ENCODE measurements at places on chromosomes 16 and 17. TPM values are rescaled to one million over a fixed set of nuclear protein-coding genes. Genes with fewer than 3 reads are reported as not detected.

DNA sequence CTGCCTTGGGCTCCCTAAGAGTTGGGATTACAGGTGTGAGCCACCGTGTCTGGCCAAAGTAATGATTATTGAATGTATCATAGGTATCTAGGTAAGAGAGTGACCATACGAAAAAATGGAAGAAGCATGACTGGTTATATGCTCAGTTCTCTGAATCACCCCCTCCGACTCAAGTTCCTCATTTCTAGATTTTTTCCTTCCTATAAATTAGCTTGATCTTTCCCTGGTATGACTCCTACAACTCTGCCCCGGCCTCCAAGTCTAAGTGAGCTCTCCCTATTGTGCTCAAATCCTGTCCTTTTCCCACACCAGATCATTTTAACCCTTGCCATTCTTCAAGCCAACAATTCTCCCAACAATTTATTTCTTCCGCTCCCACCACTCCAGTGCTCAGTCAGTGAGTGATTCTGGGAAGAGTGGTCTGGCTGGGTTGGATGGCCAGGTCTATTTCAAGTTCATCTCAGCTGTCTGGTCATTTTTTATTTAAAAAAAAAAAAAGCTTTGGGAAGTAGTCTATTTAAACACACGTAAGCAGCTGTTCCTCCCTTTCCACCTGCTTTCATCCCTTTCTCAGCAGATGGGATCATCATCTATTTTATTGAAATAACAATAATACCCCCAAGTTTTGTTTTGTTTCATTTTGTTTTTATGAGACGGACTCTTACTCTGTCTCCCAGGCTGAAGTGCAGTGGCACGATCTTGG, 120.2 kb upstream of the HS3ST2 start:
- DNase-seq, result no peak
- H3K4me1 ChIP-seq, result no peaks in the 10 kb centered on the region
- no peaks in the 10 kb centered on the region for H3K27me3 ChIP-seq
- no peak overlapping the region for H3K27ac ChIP-seq

DNA sequence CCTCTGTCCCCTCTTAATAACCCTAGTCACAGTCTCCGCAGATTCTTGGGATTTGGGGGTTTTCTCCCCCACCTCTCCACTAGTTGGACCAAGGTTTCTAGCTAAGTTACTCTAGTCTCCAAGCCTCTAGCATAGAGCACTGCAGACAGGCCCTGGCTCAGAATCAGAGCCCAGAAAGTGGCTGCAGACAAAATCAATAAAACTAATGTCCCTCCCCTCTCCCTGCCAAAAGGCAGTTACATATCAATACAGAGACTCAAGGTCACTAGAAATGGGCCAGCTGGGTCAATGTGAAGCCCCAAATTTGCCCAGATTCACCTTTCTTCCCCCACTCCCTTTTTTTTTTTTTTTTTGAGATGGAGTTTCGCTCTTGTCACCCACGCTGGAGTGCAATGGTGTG, 5.6 kb downstream of the CCL22 start:
- H3K36me3 ChIP-seq, result no peaks in the 10 kb centered on the region
- H3K4me3 ChIP-seq, result no peak overlapping the region
- H3K4me1 ChIP-seq, result no peaks in the 10 kb centered on the region
- peaks cover 7% of the 10 kb centered on the region for H3K27me3 ChIP-seq
- DNase-seq, result no peak

GRCh38 chr16:71258372-71258771, 27.9 kb upstream of the HYDIN start:
- no peak for DNase-seq
- H3K4me1 ChIP-seq, result no peaks in the 10 kb centered on the region
- H3K27me3 ChIP-seq, result peaks cover 17% of the 10 kb centered on the region
- no peak overlapping the region for H3K27ac ChIP-seq
- no peak overlapping the region for H3K4me3 ChIP-seq

GRCh38 chr16:2743007-2743810, 9.2 kb upstream of the SRRM2 start:
- H3K4me3 ChIP-seq, result no peak overlapping the region
- H3K4me1 ChIP-seq, result no peaks in the 10 kb centered on the region
- no peak overlapping the region for H3K27ac ChIP-seq
- H3K27me3 ChIP-seq, result peaks cover 2% of the 10 kb centered on the region

- peaks cover 3% of the 10 kb centered on the region for H3K36me3 ChIP-seq
- DNase-seq, result no peak
- no peak overlapping the region for H3K27ac ChIP-seq
- H3K27me3 ChIP-seq, result no peaks in the 10 kb centered on the region
Measured at GRCh38 chr17:40251576-40251975, 32.5 kb downstream of the WIPF2 start.

DNA sequence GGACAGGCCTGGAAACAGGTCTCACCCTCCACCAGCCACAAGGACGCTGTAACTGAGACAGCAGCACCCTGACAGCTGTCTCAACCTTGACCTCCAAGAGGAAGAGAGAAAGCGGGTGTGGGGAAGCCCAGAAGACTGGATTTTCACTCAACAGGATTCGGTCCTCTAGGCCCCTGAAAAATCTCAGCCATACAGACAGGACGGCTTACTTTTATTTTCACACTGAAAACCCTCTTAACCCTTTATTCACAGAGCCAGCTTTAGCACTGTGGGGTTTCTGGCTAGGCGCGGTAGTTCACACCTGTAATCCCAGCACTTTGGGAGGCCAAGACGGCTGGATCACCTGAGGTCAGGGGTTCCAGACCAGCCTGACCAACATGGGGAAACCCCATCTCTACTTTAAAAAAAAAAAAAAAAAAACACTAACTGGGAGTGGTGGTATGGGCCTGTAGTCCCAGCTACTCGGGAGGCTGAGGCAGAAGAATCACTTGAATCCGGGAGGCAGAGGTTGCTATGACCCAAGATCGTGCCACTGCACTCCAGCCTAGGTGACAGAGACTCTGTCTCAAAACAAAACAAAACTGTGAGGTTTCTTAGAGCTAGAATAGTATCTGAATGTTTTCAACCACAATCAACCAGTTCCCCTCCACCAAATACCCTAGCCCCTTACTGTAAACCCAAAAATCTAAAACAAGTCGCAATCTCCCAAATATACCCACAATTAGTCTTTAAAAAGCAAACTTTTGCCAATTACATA, 5.3 kb downstream of the ANKRD11 start:
- H3K27ac ChIP-seq, result peak overlapping the region; percentile 80
- peaks cover 60% of the 10 kb centered on the region for H3K36me3 ChIP-seq
- peaks cover 81% of the 10 kb centered on the region for H3K4me1 ChIP-seq
- DNase-seq, result peak; percentile 47
- H3K4me3 ChIP-seq, result peak overlapping the region; percentile 66
- H3K27me3 ChIP-seq, result no peaks in the 10 kb centered on the region

- peak overlapping the region; percentile 99 for H3K27ac ChIP-seq
- H3K27me3 ChIP-seq, result no peaks in the 10 kb centered on the region
- peaks cover 56% of the 10 kb centered on the region for H3K4me1 ChIP-seq
- H3K36me3 ChIP-seq, result peaks cover 55% of the 10 kb centered on the region
- peak overlapping the region; percentile 95 for H3K4me3 ChIP-seq
Measured at GRCh38 chr17:76267051-76267576, 2.0 kb downstream of the UBALD2 start.

DNA sequence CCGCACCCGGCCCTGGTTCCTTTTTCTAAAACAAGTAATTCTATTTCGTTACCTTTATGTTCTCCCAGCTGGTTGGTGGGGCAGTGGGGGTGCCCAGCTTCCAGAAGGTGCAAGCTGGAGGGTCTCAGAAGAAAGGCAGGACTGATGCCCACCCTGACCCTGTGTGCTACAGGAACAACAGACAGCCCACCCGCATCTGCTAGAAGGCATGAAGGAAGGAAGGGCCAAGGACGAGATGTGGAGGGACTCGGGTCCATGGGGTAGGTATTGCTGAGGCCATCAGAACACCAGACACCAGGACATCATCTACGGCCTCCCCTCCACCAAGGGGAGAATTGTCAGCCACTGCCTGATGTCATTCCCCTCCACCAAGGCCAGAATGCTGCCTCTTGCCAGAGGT, 6.4 kb upstream of the CYTH1 start:
- no peak for DNase-seq
- H3K27ac ChIP-seq, result no peak overlapping the region
- H3K4me3 ChIP-seq, result no peak overlapping the region

DNA sequence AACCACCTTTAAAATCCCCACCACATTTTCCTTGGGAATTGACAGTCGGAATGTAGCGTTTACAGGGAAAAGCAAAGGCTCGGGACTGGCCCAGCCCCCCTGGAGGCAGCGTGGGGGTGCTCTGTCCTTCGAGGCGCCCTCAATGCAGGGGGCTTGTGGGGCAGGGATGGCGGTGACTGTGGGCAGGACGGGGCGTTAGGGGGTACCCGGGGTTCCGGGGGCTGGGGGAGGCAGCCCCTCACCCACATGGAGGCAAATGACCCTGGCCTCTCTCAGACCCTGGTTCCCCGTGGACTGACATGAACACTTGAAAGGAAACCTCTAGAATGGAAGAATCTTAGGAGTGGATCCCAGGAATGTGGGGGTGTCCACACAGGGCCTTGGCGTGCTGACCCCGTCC, 78.4 kb upstream of the GNG13 start:
- H3K4me3 ChIP-seq, result no peak overlapping the region
- no peaks in the 10 kb centered on the region for H3K36me3 ChIP-seq
- no peak overlapping the region for H3K27ac ChIP-seq
- no peaks in the 10 kb centered on the region for H3K27me3 ChIP-seq
- DNase-seq, result no peak

- H3K27ac ChIP-seq, result peak within 1 kb of the TSS; percentile 93
- peak within 1 kb of the TSS; percentile 91 for H3K4me3 ChIP-seq
- H3K36me3 ChIP-seq, result no peaks in the 10 kb centered on the region
- peaks cover 41% of the 10 kb centered on the region for H3K4me1 ChIP-seq
- no peaks in the 10 kb centered on the region for H3K27me3 ChIP-seq
- DNase-seq, result peak; percentile 88
Measured at GRCh38 chr17:43398724-43399595, at the start of gene ARL4D. Gene ARL4D, plus strand, starts transcription at chr17:43398993. Its CDS starts 740 bp downstream, at chr17:43399733.

DNA sequence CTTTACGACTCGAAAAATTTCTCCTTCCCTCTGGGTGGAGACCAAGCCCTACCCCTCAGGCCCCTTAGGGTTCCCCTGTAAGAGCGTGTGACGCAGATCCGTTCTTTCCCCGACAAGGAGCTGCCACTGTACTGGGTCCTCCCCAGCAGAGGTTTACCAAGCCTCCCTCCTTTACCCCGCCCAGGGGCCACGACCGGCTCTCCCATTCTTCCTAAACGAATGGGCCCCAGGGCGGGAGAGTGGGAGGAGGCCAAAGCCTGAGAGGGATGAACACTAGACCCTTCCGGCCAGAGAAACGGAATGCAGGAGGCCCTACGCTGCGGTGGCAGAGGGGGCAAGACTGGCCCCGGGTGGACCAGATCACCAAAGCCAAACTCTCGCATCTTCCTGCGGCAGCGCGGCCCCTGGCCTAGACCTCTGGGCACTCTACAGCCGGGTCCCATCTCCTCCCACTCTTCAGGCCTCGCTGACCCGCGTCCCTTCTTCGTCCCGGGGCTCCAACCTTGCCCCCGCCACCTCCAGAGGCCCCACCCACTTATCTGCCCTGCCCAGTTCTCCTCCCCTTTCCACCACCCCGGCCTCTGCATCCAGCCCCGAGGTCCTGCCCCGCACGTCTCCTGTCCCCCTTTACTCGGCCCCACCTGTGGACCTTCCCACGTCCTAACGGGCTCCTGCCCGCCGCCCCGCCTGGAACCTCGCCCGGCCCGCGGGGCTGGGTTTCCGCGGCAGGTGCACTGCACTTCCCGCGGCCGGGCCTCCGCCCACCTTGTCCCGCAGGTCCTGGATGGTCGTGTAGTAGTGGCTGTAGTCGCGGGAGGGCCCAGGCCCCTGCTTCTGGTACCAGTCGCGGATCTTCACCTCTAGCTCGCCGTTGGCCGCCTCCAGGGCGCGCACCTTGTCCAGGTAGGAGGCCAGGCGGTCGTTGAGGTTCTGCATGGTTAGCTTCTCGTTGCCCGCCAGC, 765 bp downstream of the KRT19 start:
- H3K4me1 ChIP-seq, result peaks cover 2% of the 10 kb centered on the region
- H3K36me3 ChIP-seq, result no peaks in the 10 kb centered on the region
- no peak overlapping the region for H3K27ac ChIP-seq
- H3K27me3 ChIP-seq, result peaks cover 50% of the 10 kb centered on the region
- H3K4me3 ChIP-seq, result no peak overlapping the region
- no peak for DNase-seq

DNA sequence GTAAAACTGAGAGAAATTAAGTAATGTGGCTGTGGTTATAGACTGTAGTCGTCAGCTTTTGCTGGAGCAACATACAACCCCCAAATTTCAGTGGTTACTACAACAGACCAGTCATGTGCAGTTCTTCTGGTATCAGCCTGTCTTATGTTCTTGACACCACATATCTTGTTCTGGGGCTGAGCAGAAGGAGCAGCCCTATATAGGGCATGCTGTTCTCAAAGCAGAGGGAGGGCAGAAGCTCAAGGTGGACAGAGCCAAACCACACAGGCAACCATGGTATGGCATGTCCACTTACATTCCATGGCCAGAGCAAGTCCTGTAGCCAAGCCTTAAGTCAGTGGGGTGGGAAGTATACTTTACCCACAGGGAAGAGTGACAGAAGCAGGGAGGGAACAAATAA, 7.7 kb downstream of the PRKAR1A start:
- peaks cover 22% of the 10 kb centered on the region for H3K4me1 ChIP-seq
- no peak for DNase-seq
- peaks cover 77% of the 10 kb centered on the region for H3K36me3 ChIP-seq
- H3K27ac ChIP-seq, result no peak overlapping the region
- H3K4me3 ChIP-seq, result no peak overlapping the region
- H3K27me3 ChIP-seq, result no peaks in the 10 kb centered on the region

- no peak overlapping the region for H3K4me3 ChIP-seq
- H3K4me1 ChIP-seq, result no peaks in the 10 kb centered on the region
- DNase-seq, result no peak
- no peaks in the 10 kb centered on the region for H3K27me3 ChIP-seq
- H3K36me3 ChIP-seq, result no peaks in the 10 kb centered on the region
Measured at GRCh38 chr16:5850632-5851392, 753.2 kb upstream of the EEF2KMT start.

DNA sequence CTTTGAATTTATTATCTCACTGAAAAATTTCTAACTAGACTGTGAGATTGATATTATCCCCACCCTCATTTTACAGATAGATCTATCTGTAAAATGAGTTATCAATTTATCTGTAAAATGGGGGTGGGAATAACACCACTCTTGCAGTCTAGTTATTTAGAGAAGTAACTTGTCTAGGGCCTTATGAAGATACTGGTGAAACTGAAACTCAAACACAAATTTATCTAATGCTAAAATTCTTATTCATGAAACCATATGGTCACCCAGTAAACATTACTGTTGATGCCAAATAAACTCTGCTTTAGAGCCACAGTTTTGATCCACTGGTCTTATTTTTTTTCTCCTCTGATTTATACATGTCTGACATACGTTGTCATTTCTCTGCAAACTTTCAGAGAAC, 52.1 kb upstream of the SMIM36 start:
- H3K27me3 ChIP-seq, result peaks cover 16% of the 10 kb centered on the region
- no peak overlapping the region for H3K27ac ChIP-seq
- no peak for DNase-seq
- H3K36me3 ChIP-seq, result no peaks in the 10 kb centered on the region

GRCh38 chr17:73227379-73227778, 34.3 kb downstream of the CPSF4L start:
- H3K36me3 ChIP-seq, result peaks cover 27% of the 10 kb centered on the region
- peak overlapping the region; percentile 51 for H3K27ac ChIP-seq
- H3K27me3 ChIP-seq, result no peaks in the 10 kb centered on the region
- H3K4me3 ChIP-seq, result peak overlapping the region; percentile 51
- DNase-seq, result no peak

Gene KCNG4
- not detected for total RNA-seq

Gene TPSD1
- not detected for total RNA-seq

Gene LGALS9C
- 3.7 TPM for total RNA-seq

Gene CD7
- 334 TPM for total RNA-seq

Gene TMEM204
- total RNA-seq, result 35.1 TPM

Gene TNFRSF13B
- not detected for total RNA-seq

Gene WSCD1
- not detected for total RNA-seq

Gene SOX8
- total RNA-seq, result not detected

Gene CCDC200
- total RNA-seq, result not detected

Gene OR1A1
- total RNA-seq, result not detected

Gene CRISPLD2
- total RNA-seq, result not detected

Gene ALOX12B
- total RNA-seq, result 0.47 TPM

Gene NPIPB6
- 0.99 TPM for total RNA-seq

Gene HOXB13
- total RNA-seq, result not detected

Gene VTN
- total RNA-seq, result not detected
